ENCODE measurements at places on chromosomes 7 and 10.

DNA sequence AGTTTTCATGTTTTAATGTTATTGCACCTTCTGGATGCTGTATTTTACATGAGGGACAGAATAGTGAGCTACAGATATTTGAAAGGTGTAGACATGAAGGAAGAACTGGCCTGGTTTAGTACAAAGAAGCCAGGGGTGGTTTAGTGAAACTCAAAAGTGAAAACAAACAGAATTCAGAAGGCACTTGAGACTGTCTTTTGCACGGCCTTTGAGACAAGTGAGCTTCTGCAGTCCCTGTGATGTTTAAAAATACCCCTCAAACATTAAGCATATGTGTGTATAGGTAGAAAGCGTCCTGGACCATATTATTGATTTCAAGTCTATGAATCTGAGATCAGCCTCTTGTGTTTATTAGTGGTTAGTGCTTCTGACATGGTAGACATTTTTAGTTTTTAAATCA, 118.9 kb downstream of the CDK14 start:
- no peak for DNase-seq

GRCh38 chr10:50538555-50539398, 85.0 kb downstream of the SGMS1 start:
- no peak for DNase-seq

DNA sequence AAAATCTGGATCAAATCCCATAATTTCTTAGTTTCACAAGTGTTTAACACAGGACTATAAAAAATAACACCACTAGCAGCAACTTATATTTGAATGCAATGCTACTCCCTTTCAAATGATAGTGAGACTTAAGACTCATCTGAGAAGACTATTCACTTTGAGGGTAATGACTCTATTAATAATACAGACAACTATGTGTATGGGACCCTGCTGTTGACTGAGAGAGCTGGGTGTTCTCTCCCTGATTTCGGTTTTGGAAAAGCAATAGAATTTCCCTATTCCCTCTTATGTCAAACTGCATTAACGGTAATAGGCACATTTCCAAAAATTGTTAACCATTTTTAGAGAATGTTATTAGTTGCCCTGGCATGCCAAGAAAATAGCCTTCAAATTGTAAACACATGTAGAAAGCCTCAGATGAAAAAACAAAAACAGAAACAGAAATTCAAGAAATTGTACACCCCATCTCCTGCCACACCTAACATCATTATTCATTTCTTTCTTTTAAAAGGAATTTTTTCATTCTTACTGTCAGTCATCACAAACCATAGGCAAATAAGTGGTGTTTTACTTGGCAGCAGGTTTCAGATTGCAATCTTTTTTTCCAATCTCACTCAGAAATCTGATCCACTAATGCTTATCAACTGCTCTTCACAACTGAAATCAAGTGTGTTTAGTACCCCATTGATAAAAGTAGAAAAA, 153.7 kb downstream of the TFPI2 start:
- DNase-seq = no peak

GRCh38 chr10:121862649-121863048, 65.2 kb downstream of the ATE1 start:
- DNase-seq = no peak
